Stimulated activated CD8-positive, alpha-beta memory T cell treated with anti-CD3 and anti-CD28 coated beads, Interleukin-7, amount 100 ng/mL, for 4 hours (primary cell): ENCODE measurements at places on chromosomes 12 and 14.

- no peak for DNase-seq
These were observed 16.4 kb downstream of the NAV3 start for GRCh38 chr12:77847060-77847541.

DNA sequence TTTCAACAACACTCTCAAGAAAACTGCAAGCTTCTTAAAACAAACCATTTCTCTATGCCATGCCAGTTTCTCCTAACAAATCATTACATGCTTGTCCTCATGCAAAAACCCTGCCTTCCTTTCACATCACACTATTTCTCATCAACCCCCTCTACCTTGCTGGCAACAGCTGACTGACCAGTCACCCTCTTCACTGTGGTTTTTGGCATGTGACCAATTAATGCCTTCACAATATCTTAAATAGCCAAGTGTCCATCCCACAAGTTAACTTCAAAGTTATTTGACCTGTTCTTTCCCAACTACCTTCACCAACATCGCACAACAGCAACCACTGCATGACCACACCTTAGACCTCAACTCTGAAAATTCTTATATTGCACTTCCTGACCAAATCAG is 159.6 kb downstream of the CEP128 start:
- DNase-seq: no peak

DNA sequence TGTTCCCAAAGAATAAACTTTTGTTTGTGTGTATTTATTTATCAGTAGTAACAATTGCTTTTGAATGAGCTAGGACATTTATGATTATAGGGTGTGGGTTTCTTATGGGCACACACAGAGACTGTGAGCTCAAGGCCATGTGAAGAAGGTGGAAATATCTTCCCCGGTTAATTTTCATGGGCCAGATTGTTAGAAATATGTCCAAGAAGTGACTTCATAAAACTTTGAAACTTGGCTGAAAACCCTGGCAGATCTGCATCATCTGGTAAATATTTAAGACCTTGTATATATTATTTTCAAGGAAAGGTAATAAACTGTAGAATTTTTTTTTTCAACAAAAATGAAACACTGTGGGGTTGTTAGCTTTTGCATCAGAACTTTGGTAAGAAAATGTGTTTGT is 53.5 kb upstream of the RNU6-8 start:
- DNase-seq: no peak

DNA sequence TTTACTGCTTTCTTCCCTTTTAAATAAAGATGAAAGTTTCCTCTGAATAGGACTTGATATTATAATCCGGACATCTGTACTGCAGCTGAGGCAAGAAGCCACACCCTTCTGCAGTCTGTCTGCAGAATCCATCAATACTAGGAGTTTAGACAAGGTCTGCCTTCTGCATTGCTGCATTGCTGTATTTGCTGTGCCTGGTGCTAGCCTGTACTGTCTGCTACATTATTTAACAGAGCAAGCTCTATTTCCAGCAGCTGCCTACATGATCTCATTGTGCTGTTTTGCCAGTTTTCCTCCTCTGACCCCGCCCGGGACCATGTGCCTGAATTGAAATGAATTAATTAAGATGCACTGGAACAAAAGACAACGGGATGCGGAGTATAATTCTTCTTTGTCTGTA is 1.7 kb downstream of the TUBA1A start:
- DNase-seq: no peak

DNA sequence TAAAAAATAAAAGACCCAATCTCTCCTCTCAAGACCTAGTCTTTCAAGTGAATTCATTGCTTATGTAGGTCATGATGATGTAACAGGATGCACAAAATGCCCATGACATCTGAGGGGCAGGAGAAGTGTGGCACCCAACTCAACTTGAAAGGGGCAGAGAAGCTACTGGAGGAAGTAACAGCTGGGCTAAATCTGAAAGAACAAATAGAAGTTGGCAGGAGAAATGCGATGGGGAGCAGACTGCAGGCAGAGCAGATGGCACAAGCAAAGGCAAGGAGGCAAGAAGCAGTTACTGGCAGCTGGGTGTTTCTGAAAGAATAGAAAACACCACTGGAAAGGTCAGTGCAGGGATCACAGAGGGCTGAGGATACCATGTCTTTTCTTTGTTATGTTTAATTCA is 14.6 kb downstream of the SLC38A4 start:
- no peak for DNase-seq

DNA sequence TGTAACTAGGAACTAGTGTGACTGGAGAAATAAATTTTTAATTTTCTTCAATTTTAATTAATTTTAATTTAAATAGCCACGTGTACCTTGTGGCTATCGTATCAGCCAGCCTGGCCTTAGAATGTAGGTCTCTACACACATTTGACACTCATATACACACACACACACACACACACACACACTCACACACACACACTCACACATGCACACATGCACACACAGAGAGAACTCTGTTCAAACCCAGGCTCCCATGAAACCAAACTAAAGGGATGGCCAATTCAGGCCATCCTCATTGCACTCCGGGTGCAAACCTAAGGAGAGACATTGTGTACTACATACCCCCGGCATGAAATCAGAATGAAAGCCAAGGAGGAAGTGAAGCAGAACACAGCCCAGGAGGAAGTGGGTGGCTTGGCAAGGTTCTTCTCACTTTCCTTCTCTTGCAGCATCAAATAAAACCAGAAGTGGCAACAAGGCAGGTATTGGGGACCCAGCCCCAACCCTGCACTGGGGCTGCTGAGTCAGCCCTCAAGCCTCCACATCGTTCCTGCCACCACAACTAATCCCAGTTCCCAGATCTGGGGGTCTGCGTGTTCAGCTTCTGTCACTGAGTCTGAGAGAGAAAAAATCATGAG is 26.2 kb upstream of the CHPT1 start:
- no peak for DNase-seq

GRCh38 chr12:49070971-49071370 is 1.2 kb upstream of the RHEBL1 start:
- DNase-seq: no peak

GRCh38 chr14:64601571-64601970 is 51.8 kb downstream of the PPP1R36 start:
- DNase-seq: no peak

- DNase-seq: no peak
These were observed 171.6 kb upstream of the PDE3A start for GRCh38 chr12:20196767-20197166.

DNA sequence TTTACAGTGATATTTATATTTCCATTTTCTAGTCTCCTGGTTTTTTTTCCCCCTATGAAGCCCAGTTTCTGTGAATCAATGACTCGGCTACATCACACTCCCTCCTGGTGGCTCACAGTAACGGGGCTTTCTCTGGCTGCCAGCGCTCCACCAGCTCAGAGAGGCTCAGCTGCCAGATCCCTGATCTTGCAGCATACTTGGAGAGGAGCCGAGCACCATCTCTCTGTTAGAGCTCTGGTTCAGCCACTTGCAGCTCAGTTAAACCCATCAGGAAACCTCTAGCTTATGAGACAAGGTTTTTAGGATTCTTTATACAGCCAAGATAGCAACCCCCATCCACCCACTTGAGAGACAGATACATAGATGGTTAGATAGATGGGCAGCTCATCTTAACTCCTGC is 74.6 kb downstream of the CIT start:
- DNase-seq: no peak

DNA sequence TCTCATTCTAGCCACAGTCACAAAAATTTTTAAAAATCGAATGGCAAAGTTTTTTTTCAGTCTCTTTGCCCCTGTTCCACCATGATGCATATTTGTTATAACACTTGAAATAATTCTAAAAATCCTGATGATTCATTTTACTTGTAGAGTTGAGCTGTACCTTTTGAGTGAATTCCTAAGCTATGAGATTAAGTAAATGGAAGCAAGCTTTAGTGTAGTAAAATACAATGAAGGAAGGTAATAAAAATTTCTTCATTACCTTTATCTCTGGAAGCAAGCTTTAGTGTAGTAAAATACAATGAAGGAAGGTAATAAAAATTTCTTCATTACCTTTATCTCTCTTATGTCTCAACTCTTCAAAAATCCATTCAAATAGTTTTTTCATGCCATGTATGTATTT is 46.1 kb downstream of the TMTC3 start:
- no peak for DNase-seq

GRCh38 chr12:111445726-111446581 is 40.2 kb downstream of the SH2B3 start:
- no peak for DNase-seq

GRCh38 chr12:39723831-39724230 is 104.2 kb upstream of the ABCD2 start:
- DNase-seq: no peak

- peak; percentile 48 for DNase-seq
These were observed at the start of gene SCARB1 for GRCh38 chr12:124863416-124864325. Gene SCARB1 (minus strand): TSS chr12:124863864. CDS start chr12:124863720, 144 bp downstream.

- no peak for DNase-seq
These were observed 42.1 kb downstream of the TMTC1 start for GRCh38 chr12:29741342-29742241.

DNA sequence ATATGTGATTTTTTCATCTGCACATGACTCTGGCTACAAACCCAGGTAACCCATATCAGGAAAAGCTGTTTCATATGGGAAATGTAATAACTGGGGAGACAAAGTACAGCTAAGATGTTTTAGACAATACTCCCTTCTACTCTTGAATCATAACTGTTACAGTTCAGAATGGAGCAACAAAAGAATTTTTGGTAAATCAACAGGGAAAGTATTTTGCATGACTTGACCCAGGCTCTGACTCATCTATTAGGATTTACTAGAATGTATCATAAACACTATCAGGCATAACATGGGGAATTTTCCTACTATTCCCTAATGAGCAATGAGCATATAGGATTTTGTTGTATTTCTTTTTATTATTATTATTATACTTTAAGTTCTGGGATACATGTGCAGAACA is 553.0 kb downstream of the SLC16A7 start:
- no peak for DNase-seq

DNA sequence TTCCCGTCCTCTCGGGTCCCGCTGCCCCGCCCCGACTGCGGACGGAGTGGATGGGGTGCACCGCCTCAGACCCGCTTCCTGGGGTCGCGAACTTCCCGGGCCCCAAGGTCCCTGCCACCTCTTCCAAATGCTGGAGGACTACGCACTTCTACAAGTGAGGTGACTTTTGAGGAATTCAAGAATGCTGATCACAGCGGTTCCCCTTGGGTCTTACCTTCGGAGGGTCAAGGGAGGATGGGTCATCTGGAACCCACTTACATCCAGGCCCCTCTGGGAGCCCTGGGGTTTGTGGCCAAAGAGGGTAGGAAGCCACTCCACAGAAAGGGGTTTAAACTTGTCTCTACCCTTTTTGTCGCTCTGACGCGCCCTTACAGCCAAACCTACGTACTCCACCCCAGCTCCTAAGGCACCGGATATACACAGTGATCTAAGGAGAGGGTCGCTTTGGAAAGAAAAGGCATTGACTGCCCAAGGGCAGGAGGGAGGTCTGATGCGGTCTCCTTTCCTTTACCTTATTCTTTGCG is 532 bp upstream of the PRKD1 start:
- no peak for DNase-seq

GRCh38 chr12:64714551-64714968 is 44.6 kb downstream of the GNS start:
- peak; percentile 29 for DNase-seq

GRCh38 chr14:56125772-56126636 is 7.8 kb downstream of the PELI2 start:
- no peak for DNase-seq

GRCh38 chr14:99289394-99290189 is 17.6 kb upstream of the BCL11B start:
- no peak for DNase-seq

- no peak for DNase-seq
These were observed 94.9 kb upstream of the TMPO start for GRCh38 chr12:98420461-98420860.

DNA sequence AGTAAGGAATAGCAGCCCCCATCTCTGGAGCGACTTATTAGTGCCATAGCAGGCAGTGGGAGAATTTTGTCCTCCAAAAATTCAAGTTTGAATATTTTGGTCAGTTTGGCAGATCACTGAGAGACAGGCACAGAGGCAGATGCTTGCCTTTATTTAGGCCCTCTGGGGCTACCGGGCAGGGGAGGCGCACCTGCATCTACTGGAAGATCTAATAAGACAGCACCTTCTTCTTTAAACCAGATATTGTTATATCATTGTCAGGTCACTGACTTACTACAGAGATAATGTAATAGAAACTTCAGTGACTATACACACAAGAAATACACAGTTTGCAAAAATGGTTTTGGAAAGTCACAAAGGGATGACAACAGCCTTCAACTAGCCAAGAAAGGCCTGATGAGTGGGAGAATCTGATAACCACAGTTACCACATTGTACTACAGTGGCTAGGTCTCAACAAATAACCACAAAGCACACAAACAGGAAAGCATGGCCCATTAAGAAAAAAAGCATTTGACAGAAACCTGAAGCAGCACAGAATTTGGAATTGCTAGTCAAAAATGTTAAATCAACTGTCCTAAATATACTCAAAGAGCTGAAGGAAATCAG is 56.8 kb downstream of the CDK17 start:
- DNase-seq: no peak

DNA sequence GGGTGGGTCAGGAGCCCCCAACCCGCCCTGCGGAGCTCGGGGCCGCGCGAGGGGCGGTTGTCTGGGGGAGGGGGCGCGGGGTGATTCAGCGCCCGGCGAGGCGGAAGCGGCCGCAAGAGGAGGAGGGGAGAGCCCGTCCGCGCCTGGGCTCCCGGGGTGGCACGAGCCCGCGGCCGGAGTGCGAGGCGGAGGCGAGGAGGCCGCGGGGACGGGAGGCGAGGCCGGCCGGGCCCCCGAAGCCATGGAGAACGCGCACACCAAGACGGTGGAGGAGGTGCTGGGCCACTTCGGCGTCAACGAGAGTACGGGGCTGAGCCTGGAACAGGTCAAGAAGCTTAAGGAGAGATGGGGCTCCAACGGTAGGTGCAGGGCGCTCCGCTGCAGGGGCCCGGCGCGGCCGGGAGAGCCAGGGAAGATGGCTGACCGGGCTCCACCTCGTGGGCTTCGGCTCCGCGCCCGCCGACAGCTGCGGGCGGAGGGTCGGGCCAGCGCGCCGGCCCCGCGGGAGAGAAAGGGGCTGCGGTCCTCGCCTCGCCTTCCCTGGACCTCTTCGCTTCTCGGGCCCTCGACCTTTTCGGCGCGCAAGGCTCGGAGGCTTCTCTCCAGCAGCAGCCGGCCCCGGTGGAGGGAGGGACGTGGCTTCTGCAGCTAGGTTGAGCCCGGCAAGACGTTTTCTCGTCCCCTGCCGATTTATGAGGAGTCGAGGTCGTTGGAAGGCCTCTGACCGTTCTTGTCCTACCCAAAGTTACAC is 677 bp downstream of the ATP2A2 start:
- DNase-seq: peak; percentile 13

- no peak for DNase-seq
These were observed 7.0 kb upstream of the NUAK1 start for GRCh38 chr12:106145539-106146447.

DNA sequence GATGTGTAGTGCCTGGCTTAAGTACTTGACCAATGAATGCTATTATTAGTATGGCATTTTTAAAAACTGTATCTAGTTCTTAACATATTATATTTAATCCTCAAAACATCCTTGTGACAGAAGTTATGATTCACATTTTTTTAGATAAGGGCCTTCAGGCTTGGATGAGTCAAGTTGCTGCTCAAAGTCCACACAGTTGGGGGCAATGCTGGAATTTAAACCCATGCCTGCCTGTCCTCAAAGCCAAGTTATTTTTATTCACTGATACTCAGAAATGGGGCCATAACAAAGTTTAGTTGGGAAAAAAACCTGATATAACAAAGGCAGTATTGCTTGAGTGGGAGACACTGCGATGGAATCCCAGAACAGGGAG is 50.6 kb downstream of the RFX4 start:
- no peak for DNase-seq
